ENCODE measurements at places on chromosomes 1 and 21. TPM values are rescaled to one million over a fixed set of nuclear protein-coding genes. Genes with fewer than 3 reads are reported as not detected.

The GBP7 gene
- not detected for total RNA-seq

The TFF2 gene
- total RNA-seq: not detected

The VASH2 gene
- 10.7 TPM for total RNA-seq

The DCST2 gene
- total RNA-seq: 2.0 TPM

The SYT2 gene
- 0.37 TPM for total RNA-seq

The PROK1 gene
- 0.12 TPM for total RNA-seq

The RUNX3 gene
- total RNA-seq: not detected

The SLC9C2 gene
- total RNA-seq: not detected

The KCNA3 gene
- total RNA-seq: 0.69 TPM

The CELA2B gene
- not detected for total RNA-seq

The IGSF9 gene
- total RNA-seq: 3.3 TPM

The TNNT2 gene
- 3.1 TPM for total RNA-seq

The TMEM125 gene
- total RNA-seq: 0.73 TPM

The FAM163A gene
- total RNA-seq: 0.11 TPM

GRCh38 chr1:84736445-84736844, 46.2 kb upstream of the SSX2IP start:
- no peak for DNase-seq

- DNase-seq: no peak
Observed at GRCh38 chr1:39113109-39113743, 87.1 kb downstream of the NDUFS5 start.

- no peak for DNase-seq
Observed at GRCh38 chr1:24283326-24284155, 35.6 kb upstream of the GRHL3 start.

DNA sequence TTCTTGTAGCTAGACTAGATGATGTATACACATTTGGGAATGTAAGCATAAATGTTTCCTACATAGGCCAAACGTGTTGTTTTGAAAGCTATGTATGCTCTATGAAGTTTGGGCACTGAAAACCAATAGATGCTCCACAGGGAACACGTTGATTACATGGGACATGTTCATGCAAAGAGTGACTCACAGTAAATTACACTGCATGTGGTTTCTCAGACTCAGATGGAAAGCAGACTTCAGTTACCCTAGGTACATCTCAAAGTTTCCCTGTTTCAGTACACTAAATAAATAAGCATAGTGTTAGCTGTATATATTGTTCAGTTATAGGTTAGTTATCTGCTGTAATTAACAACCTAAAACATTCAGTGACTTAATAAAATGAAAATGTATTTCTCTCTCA, 301.9 kb upstream of the RUNX1 start:
- DNase-seq: no peak

- peak; percentile 95 for DNase-seq
Observed at GRCh38 chr1:2544875-2545640, 11.1 kb upstream of the TNFRSF14 start.

GRCh38 chr1:153400244-153400643, 9.4 kb upstream of the S100A8 start:
- DNase-seq: no peak

GRCh38 chr1:205687242-205687641, 6.9 kb upstream of the SLC45A3 start:
- DNase-seq: no peak

DNA sequence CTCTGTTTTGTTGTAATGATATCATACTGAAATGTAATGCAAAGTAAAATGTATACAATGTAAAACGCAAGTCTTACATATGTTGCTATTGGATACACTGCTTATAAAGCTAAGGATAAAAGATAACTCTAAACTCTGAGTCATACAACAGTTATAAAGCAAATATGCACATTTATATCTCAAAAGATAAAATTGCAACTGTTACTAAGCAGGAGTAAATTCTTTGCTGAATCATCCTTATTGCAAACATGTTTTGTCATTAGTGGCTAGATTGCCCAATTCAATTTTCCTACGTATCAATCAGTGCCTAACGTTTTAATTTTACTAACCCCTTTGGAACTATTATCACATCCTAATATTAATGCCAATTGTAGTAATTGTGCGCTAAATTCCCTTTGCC, 762.9 kb downstream of the LTN1 start:
- no peak for DNase-seq

DNA sequence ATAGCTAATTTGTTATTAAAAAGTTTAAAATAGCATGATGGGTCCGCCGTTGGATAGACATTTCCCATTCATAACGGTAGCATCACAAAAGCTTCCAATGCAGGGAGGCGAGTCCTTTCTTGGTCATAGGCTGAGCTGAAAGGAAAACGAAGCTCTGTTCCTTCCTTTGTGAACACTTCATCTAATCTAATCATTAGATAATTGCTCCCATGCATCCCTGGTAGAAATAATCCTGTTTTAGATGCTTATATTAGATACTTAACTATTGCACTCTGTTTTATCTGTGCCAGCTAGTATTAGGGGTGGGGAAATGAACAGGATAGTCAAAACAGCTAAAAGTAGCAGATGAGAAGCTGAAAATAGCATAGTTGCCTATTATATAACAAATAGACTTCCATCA, 215.0 kb downstream of the SLC35F3 start:
- no peak for DNase-seq

DNA sequence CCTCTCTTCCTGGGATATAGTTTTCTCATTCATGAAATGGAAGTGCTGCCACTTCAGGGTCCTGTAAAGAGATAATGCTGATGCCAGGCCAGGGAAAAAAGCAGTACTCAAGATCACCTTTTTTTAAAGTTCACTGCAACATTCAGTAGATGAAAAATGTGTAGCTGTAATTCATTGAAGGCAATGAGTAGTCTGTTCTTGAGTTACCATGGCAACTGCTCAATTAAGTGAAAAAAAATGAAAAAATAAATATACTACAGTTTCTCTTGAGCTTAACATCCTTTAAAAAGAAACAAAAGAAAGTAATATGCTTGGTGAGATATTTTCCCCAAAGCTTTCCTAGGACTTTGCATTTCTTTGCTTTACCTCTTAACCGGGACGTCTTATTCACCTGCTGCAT, 183.3 kb downstream of the AK5 start:
- DNase-seq: no peak

DNA sequence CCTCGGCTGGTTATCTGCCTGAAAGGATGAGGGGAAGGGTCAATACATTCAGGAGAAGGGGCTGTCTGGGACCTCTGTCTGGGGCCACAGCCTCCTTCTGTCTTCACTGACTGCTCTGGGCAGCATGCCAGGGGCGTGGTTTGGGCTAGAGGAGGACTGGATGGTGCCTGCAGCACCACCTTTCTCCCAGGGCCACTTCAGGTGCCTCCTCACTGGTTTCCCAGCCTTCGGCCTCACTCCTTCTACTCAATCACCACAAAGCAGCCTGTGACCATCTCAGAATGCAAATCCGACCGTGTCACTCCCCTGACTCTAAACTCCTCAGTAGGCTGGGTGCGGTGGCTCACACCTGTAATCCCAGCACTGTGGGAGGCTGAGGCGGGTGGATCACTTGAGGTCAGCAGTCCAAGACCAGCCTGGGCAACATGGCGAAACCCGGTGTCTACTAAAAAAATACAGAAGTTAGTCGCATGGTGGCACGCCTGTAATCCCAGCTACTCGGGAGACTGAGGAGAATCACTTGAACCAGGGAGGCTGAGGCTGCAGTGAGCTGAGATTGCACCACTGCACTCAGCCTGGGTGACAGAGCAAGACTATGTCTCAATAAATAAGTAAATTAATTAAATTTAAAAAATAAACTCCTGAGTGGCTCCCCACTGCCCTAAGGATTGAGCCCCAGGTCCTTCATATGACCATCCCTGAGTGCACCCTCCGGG, 50.1 kb upstream of the ECE1 start:
- DNase-seq: no peak

DNA sequence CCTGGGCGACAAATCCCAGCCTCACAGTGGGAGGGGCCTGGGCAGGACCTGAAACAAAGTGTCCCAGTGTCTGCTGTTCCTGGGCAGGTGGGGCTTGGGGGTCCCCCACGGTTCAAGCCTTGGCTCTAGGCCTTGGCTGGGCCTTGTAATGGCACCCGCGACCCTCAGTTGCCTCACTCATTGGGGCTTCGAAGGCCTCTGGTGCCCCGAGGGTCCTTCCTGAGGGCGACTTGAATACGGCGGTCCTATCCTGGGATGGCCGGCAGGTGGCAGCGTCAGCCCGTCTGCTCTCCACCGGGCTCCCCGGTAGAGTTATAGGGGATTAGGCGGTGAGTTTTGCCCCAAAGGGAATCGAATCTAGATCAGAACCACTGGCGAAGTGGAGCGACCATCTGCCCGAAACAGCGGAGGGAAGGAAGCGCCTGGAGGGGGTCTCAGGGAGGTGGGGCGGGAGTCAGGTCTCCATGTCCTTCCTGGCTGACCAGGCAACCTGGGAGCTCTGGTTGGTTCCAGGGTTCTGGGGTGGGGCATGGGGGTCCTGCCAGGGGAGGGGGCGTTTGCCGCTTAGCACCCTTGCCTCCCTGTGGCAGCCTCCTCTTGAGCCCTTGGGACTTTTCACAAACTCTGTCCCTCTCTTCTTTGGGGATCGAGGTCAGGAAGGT, 2.1 kb upstream of the PEX10 start:
- peak; percentile 89 for DNase-seq

- no peak for DNase-seq
Observed at GRCh38 chr1:66788231-66788939, 12.7 kb downstream of the INSL5 start.

- DNase-seq: no peak
Observed at GRCh38 chr1:115499253-115499652, 142.5 kb upstream of the VANGL1 start.

- no peak for DNase-seq
Observed at GRCh38 chr1:223233410-223234169, 90.5 kb upstream of the TLR5 start.

- no peak for DNase-seq
Observed at GRCh38 chr1:14615549-14616218, 17.2 kb downstream of the KAZN start.

DNA sequence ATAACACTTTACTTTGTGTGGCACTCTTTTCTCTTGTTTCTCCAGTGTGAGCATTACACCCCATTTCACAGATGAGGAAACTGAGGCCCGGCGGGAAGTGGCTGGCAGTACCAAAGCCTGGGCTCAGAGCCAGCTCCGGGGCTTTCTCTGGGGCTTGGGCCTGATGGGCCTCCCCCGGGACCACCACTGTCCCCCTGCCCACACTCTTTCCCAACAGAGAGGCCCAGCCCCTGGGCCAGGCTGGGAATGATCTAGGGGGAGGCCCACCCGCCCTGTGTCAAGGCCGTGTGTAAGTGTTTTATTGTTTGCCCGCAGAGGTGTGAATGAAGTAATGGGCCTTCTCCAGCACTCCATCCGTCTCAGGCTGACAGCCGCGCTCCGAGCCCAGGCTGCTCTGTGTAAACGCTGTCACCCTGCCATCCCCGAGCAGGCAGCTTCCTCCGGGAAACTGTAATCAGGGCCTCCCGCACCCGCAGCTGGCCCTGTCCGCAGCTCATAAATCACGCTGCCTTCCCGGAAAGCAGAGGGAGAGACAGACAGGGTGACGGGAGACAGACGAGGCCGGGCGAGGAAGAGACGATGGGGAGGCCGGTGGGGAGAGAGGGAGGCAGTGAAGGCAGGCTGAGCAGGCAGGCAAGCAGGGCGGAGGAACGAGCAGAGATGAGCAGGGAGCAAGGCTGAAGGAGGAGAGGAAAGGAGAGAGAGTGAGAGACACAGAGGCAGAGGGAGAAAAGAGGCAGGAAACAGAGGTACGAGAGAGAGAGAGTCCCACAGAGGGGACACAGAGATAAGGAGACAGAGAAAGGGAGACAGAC, 109.7 kb upstream of the ZBTB40 start:
- no peak for DNase-seq

GRCh38 chr21:46291561-46291960, 5.4 kb downstream of the YBEY start:
- DNase-seq: no peak

DNA sequence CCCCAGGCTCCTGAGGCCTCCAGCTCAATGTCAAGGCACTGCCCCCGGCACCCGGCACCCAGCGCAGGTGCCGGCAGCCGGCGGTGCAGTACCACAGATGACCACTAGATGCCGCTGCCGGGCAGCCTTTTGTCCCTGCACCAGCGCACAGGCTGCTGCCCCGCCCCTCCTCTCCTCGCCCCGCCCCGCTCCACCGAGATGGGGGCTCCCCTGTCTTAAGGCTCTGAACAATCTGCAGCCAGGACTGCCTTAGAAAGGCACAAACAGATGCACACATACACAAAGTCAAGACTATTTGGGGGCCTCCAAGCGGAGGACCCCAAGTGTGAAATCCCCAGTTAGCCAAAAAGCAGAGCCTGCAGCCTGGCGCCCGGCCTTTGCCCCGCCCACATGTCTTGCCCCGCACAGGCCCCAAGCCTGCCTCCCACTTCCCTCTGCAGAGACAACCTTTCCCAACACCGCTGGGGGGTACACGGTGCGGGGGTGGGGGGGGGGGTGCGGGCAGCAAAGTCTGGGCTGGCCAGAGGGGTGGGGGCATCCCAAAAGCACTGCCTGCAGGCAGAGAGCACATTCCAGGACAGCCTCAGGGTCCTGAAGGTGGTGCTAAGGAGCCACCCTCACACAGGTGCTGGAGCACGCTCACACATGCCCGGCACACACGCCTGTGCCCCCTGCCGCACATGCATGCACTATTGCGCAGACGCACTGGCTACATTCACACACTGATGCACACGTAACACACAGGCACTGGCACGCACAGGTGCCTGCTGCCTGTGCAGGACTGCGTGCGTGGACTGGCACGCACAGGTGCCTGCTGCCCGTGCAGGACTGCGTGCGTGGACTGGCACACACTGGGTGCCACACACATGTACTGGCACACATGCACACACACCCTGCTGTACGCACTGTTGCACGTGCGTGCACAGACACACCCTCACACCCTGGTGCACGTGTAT, 37.1 kb downstream of the ARHGEF16 start:
- peak; percentile 81 for DNase-seq

GRCh38 chr1:176577646-176578197, 114.7 kb downstream of the PAPPA2 start:
- DNase-seq: no peak

DNA sequence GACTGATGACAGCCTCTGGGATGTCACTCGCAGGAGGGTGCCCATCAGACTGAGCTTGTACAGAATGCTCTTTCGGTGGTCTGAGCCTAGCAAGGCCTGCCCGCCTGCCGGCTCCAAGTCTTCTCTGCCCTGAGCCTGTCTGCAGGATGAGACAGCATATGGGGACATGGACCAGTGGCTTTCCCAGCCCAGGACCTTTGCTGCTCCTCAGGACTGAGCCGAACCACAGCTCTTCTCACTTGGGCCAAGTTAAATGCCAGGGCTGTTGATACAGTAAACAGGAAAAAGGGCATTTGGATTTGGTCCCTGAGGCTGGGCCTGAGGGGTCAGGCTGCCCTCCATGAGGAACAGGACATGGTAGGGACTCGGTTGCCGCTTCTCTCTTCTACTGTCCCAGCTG, 64.3 kb upstream of the EPS8L3 start:
- DNase-seq: no peak

- DNase-seq: peak; percentile 78
Observed at GRCh38 chr1:155127105-155127966, at the start of gene EFNA1. EFNA1 (plus strand) TSS chr1:155127876; CDS start chr1:155127978, 102 bp downstream.

DNA sequence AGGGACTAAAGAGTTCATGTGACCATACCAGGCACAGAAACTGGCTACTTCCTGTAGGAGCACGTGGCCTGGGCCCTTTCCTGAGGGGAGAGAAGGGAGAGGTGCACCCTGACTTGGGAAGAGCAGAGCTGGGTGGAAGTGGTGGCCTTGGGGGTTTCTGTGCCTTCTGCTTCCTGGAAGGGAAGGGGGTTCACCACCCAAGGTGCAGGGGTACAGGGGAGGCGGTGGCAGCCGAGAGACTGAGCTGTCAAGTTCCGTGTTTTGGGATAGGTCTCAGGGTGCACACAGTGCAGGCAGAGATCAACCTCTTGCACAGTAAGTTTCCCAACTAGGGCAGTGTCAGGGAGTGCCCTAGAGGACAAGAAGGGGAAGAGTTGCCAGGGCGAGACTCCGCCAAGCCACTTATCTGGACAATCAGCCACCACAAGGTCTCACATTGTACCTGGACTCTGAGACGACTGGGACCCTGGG, 10.1 kb downstream of the HECTD3 start:
- no peak for DNase-seq

All from neural progenitor cell (in vitro differentiated cells).